NCI-H774 (cell line): ENCODE measurements at places on chromosomes 7 and 10.

GRCh38 chr7:129376076-129376777, 58.0 kb upstream of the STRIP2 start:
- DNase-seq = no peak

DNA sequence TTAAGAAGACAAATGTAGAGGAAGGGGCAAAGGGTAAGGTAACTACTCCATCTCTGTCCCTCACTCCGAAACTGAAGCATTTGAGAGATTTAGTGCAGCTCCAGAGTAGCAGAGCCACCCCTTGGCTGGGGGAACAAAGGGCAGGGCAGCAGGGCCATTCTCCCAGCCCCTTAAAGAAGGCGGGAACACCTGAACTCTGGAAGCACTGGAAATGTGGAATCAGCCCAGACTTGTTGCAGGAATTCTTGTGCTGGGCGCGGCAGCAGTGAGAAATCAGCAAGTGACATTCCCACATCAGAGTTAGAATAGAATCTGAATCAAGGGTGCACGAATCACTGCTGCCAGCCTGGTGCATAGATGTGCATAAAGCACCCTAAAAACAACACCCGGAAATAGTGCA, 34.4 kb upstream of the GRM8 start:
- DNase-seq = no peak

GRCh38 chr7:94452239-94452638, 57.4 kb upstream of the CASD1 start:
- DNase-seq = peak; percentile 86

GRCh38 chr7:47624689-47625088, 42.8 kb upstream of the TNS3 start:
- no peak for DNase-seq

DNA sequence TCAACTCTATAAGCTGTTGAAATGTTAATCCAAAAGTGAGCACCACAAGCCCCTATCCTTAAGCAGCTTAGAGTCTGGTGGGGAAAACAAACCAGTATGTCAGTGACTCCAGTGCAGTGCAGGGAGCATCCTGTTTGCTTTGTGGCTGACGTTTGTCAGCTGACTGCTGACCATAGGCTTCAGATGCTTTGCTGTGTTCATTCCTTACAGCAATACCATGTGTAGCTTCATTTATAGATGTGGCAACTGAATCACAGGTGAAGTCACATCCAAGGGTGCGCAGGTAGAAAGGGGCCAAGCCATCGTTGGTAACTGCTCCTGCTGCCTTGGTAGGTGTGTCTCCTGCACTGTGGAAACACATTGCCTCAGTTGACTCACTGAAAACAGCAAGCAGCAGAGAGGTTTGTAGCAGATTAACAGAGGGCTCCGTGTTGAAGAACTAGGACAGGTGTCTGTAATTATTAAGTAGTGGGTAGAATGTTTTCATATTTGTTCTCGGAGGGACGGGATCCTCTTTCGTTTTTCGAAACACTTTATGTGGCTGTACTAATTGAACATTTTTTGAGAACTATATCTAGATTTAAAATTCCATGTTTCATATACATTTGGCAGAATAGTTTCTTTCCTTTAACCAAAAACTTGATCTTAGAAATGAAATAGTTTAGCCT, 2.0 kb downstream of the INSIG1 start:
- DNase-seq = no peak

- DNase-seq = no peak
Measured at GRCh38 chr10:129466703-129467358, at the start of gene MGMT. MGMT (plus strand) TSS chr10:129467241.

DNA sequence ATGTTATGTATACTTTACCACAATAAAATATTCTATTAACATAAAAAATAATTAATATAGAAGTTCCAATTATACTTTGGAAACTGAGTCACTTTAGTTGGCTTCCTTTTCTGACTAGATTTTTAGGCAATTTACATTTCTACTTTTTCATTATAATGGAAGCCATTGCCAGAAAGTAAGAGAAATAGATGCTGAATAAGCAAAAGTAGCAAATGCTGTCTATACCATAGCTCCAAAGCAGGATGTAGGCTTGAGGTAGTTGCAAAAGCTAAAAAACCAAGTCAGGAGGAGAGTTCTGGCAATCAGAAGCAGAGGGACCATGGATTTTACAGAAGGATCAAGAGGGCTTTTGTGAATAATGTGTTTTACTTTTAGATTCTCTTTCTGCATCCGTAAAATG, 262.4 kb upstream of the TMEM229A start:
- DNase-seq = no peak

DNA sequence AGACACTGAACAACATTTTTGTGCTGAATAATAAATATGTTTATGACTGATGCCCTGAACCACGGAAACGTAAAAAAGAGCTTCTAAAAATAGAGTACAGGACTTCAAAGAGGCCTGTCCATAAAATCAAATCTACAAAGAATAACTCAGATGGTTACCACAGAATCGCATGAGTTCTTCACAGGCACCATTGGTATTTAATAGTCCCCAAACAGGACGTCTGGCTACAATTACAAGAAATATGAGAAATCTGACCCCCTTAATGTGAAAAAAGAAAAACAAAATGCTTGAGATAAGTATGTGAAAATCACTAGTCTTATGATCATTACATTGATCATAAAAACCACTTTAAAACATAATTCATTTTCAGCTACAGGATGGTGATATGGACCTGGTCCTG, 20.8 kb downstream of the CYTH3 start:
- DNase-seq = no peak

DNA sequence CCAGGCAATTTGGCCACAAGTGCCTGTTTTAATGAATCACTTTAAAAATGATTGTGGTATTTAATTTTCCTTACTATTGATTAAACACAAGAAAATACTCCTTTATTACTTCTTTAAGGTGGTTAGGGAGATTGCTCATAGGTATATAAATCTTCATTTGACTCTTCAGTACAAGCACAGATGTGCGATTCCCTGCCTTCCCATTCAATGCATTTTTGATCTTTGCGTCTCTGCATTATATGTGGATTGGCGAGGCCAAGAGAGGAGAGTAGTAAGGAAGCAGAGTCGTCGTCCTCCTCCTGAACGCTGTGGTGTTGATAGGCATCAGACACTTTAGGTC, 683.7 kb downstream of the LRMDA start:
- no peak for DNase-seq

DNA sequence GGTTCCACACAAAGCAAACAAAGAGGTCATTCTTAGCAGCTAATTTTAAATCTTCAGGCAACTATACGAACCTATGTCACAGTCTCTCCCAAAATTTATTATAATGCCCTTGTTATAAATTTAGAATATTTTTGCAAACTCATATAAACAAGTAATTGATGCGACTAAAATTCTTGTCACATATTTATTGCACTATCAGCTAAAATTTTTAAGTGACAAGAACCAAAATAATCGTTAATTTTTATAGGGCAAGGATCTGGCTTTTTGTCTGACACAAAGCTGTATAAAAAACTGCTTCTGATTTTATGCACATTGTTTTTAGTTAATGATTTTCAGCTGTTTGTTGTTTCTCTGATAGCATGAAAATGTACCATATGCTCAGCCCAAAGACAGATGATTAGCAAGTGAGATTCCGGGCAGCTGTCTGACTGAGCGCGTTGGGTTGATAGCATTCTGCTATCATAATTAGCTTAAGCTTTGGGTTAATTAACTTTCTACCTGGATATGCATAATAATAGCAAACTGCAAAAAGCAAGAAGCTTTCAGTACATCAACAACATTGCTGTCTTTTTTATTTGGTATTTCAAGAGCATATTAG, 136.0 kb downstream of the MGMT start:
- no peak for DNase-seq

DNA sequence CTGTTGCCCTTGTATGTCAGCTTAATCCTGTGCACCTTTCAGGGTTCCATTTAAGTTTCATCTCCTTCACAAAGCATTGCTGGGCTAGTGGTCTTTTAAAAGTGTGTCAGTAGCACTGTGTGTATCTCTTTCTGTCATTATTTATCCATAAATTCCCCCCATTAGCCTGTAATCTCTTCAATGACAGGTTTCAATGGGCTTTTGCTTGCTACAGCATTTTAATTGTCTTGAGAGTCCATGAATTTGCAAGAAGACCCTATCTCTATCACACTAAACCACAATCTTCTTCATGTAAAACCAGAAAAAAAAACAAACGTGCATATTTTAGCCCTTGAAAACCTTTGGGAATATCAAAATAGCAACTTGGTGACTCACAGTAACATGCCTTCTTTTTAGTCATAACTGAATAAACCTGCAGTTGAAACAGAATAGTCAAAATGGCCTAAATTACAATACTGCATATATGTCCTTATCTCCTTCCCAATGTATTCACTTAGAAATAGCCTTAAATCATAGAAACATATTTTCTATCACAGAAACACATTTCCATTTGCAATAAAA, 118.6 kb downstream of the PON1 start:
- no peak for DNase-seq

DNA sequence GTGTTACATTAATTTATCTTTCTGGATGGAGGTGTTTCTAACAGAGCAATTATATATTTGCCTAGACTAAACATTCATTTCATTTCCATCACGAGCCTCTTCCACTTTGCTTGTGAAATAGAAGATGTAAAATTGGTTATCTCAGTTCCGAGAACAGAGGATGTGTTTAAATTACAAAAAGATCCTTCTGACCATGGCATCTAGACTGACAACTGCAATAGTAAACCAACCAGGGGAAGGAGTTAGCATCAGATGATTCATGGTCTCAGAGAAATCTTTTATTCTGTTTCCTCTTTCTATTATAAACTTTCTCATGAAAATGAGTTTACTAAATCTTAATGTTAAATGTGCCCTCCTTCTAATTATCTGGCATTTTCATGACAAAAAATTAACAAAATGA, 149.8 kb upstream of the WDR11 start:
- DNase-seq = no peak

DNA sequence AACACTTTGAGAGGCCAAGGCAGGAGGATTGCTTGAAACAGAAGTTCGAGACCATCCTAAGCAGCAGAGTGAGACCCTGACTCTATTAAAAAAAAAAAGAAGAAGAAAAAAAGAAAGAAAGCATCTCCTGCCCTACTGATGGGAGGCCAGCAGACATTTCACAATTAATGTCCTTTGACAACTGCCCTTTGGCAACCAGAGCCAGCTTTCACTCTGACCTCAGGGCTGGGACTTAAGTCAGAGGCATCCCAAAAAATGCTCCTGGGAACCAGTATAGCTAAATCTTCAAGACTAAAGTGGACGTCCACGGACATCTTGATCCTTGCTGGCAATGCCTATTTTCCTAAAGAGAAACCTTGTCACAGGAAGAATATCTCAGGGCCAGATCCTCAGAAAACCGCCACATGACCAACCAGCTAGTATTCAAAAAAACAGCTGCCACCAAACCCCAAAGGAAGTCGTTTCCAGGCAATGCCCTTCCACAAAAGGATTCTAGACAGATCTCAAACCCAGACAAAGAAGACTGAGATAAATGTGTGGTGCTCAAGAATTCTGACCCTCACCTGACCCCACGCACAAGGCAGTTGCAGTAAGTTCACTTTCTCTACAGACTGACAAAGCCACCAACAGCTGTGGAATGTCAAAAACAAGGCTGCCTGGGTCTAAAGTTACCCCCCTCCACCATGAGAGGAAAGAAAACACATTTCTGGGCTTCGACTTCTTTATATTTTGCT, 18.4 kb downstream of the GFRA1 start:
- no peak for DNase-seq

GRCh38 chr7:83306502-83306901, 143.8 kb upstream of the PCLO start:
- no peak for DNase-seq

GRCh38 chr7:105643384-105643783, 62.1 kb upstream of the EFCAB10 start:
- no peak for DNase-seq

GRCh38 chr10:7028809-7029166, 382.0 kb downstream of the SFMBT2 start:
- DNase-seq = no peak

GRCh38 chr10:102673819-102674511, 29.7 kb downstream of the TRIM8 start:
- DNase-seq = no peak

DNA sequence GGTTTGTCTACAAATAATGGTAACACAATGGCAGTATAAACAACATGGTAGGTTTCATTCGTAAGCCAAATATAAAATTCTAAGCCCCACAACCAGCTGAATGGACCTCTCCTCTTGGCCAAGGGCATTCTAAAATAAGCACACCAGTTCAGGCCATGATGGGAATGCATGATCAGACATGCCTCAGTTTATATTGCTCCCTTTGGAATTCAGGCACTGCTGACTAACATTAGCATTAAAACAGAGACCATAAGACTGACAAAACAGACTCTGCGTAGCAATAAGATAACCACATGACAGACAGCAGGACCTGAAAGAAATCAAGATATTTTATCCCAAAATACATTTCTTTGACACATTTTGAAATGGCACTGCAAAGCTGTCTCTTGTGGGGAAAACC, 125.8 kb downstream of the FAM107B start:
- no peak for DNase-seq

GRCh38 chr7:99429756-99430155, 8.8 kb downstream of the PTCD1 start:
- DNase-seq = no peak

DNA sequence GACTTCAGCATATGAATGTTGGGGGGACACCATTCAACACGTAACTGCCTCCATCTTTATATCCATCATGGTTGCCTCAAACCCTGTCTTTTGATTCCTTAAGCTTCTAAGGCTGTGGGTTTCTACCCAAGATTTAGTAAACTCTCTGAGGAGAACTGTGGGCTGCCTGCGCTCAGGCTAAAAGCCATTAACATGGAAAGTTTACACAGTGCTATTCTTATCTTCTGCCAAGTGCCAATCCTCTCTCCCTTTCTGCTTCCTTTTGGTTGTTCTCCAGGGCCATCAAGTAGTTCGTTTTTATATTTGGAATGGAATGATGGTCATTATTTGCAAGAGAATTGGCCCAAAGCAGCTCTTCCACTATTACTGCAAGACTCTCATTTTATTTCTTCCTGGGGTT, 97.3 kb upstream of the KLF14 start:
- no peak for DNase-seq

DNA sequence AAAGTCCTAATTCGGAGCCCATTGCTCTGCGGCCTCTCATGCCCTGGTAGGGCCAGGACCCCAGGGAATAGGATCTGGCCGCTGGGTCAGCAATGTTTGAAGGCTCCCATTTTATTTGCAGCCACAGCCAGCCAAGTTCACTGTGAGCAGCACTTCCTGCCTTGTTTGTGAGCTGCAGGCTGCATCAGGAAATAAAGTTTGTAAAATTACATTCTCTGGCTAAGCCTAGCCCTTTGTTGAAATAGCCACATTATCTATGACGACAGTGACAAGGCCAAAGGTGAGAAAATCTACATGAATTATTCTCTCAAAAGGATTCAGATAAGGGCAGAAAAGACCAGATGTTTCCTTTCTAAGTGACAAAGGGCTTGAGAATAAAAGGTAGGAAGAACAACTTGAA, 23.7 kb upstream of the ITGB1 start:
- DNase-seq = no peak

DNA sequence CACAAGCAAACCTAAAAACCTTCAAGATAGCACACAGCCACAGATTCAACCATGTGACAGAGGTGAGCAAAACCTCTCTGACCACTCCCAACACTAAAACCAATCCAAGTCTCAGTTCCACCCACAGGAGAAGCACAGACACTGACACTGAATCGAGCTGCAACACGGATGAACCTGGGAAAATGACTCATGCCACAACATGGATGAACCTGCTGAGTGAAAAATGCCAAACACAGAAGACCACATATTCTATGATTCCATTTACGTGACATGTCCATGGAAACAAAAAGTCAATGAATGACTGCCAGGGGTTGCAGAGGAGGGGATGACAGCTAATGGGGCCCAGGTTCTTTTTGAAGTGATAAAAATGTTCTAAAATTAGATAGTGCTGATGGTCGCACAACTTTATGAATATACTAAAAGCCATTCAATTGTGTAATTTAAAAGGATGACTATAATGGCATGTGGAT, 22.0 kb downstream of the CYTH3 start:
- DNase-seq = no peak
